Natural killer cell (primary cell): ENCODE measurements at places on chromosomes 16 and 17.

- DNase-seq, result peak; percentile 57
These were observed 59.2 kb downstream of the PLD6 start for GRCh38 chr17:17146786-17147406.

- DNase-seq, result no peak
These were observed 219.3 kb downstream of the XYLT1 start for GRCh38 chr16:17251496-17251895.

- DNase-seq, result no peak
These were observed 10.2 kb downstream of the NOG start for GRCh38 chr17:56603486-56604238.

- DNase-seq, result no peak
These were observed 107.0 kb upstream of the CACNG3 start for GRCh38 chr16:24149102-24149501.

DNA sequence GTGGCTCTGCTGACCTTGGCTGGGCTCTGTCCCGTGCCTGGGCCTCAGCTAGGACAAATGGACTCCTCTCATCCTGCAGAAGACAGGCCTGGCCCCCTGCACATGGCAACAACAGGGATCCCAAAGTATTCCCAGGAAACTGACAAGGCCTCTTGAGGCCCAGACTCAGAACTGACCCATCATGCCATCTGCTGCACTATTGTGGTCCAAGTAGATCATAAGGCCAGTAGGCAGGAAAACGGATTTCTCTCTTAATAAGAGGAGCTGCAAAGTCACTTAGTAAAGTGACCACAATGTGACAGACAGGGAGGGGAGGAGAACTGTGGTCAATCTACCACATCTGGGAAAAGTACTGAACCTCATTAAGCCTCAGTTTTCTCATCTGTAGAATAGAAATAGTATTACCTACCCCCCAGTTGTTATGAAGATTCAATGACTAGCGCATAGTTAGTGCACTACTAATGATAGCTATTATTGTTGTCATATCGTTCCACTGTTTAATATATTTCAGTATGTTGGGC is 62.1 kb upstream of the TNRC6A start:
- no peak for DNase-seq

DNA sequence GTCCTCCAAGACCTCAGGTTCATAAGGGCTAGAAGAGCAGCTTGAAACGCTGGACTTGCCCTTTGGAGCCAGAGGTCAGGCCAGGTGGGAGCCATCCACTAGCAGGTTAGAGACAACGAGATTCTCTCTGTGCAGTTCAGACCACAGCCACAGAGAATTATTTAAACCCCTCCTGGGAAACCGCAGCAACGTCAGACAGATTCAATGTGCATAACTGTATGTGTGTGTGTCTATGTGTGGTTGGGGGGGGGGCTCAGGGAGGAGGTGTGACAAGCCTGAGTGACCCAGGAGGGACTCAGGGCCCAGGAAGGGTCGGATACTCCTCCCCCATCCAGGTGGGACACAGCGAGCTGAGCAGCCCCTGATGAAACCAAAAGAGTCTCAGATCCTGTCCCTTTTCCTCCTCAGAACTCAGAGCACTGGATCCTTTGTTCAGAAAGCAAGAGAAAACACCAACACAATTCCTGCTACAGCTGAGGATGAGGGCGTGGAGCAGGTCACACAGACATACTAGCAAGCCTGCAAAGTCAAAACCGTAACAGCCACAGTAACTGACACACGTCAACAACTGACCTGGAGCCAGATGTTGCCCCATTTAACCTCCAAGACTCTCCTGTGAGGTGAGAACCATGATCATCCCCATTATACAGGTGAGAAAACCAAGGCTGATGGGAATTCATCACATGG is 66.8 kb downstream of the XYLT1 start:
- DNase-seq, result no peak

- DNase-seq, result no peak
These were observed 22.2 kb downstream of the CDK5RAP3 start for GRCh38 chr17:47993031-47993564.

- DNase-seq, result no peak
These were observed 6.4 kb upstream of the CCDC57 start for GRCh38 chr17:82219083-82219482.

DNA sequence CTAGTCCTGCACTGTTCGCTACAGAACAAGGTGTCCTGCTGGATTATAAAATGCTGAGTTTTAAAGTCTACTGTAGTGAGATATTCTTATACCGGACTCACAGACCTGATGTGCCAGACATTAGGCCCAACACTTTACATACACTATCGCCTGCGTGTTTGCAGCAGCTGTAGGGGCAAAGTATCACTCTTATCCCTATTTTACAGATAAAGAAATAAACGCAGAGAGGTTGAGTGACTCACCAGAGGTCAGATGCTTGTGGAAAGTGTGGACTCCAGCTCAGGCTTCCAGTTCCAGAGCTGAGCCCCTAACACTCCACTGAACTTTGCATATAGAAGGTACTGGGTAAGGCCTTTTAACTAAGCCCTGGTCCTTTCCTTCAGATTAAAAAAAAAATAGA is 47.4 kb downstream of the PLXDC1 start:
- no peak for DNase-seq

DNA sequence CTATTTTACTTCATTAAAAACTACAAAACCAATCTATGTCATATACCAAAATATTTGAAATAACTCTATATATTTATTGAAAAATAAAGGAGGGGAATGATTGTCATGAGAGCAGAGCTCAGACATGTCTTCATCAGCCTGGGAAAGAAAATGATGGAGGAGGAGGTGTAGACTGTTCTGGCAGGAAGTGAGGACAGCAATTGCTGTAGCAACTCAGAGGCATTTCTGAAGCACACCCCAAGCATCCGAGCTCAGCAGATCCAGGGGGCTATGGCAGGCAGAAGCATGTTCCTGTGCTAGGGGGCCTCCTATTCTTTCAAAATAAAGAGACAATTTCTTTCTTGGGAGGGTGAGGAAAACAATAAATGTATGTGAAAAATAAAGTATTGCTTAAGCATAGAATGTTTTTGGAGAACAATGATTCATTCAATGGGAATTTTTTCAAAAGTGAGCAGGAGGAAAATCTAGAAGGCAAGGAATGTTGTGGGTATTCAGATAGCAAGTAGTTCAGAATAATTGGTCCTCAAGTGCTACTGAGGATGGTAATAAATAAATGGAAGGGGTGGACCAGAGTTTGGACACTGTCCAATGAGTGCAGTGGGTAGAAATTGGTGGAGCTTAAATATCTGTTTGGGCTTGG is 383.4 kb downstream of the CDH11 start:
- DNase-seq, result no peak

DNA sequence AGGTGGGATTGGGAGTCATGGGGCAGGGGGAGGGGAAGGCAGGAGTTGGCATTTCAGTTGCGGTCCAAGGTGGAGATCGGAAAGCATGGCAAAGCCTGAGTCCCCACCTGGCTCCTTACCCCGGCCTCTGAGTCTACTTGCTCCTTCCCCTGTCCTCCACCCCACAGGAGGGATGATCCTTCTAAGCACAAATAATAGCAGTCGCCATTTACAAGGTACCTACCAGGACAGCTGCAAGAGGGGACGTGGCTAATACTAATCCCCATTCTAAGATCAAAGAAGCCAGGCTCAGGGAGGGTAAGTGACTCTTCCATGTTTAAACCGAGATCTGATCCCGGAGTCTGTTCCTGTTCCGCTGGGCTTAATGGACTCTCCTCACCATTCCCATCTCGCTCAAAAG is 396.3 kb downstream of the SLC39A11 start:
- no peak for DNase-seq

GRCh38 chr17:51064061-51064735 is 56.5 kb downstream of the SPAG9 start:
- no peak for DNase-seq

GRCh38 chr17:18021372-18021771 is 17.6 kb downstream of the ATPAF2 start:
- no peak for DNase-seq

DNA sequence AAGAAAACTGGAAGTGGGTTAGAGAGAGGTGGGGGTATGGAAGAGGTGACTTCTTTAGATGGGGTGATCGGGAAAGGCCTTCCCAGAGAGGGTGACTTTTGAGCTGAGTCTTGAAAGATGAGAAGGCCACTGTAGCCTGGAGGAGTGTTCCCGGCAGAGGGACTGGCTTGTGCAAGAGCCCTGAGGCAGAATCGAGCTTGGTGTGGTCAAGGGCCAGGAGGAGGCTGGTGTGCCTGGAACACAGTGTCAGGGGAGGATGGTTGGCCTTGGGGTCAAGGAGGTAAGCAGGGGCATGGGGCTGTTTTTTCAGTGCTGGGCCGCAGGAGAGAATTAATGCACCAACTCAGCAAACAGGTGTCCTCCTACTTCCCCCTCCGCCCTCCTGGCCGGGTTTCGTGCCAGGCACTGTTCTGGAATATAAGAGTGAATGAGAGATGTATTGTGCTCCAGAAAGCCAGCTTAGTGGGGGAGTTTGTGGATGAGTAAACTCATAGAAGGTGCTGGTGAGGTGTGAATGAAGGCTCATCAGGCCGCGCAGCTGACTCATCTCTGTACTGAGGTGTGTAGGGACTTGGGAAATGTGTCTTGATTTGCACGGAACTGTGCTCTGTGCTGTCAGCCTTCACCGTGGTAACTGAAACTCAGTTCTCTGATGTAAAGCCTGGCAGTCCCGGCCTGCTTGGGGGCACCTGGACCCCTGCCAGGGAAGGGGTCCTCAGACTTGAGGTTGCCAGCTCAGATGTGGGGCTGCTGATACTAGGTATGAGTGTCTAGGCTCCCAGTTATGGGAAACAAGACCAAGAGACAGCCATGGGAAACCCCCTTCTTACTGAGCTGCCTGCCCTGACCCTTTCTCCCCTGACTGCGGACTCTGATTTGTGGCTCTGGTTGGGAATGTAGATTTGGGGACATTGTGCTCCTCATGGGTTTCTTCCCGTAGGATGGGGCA is 15.3 kb downstream of the KSR1 start:
- no peak for DNase-seq

DNA sequence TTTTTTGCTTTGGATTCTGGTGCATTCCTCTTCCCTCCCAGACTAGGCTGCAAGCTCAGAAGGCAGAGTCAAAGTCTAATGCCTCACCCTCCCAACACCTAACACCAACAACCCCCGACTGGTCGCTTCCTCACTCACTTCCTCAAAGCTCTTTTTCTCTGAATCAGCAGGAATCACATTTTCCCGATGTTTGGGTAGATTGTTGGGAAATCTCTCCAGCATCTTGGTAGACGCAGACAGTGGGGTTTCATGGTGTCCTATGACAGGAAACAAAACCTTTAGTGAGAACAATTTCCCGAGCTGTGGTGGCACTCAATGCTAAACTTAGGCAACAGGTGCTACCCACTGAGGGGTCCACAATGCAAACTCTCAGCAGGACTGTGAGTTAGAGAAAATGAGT is 39.9 kb upstream of the ICAM2 start:
- no peak for DNase-seq
